Progenitor cell of endocrine pancreas (in vitro differentiated cells): ENCODE measurements at places on chromosomes 6 and 20. TPM values are rescaled to one million over a fixed set of nuclear protein-coding genes. Genes with fewer than 3 reads are reported as not detected.

NKAIN2 gene
- total RNA-seq: 2.5 and 3.1 TPM in 2 replicates

GRCh38 chr20:1944345-1945091 is 49.3 kb downstream of the SIRPA start:
- DNase-seq: no peak

CTCFL gene
- not detected in 2 replicates for total RNA-seq

MPIG6B gene
- total RNA-seq: not detected in 2 replicates

- DNase-seq: no peak
Measured at GRCh38 chr6:125781314-125781868, 9.4 kb upstream of the NCOA7 start.

RFX6 gene
- total RNA-seq: 28.7 and 34.2 TPM in 2 replicates

- no peak for DNase-seq
Measured at GRCh38 chr20:23436681-23437080, 2.8 kb upstream of the CSTL1 start.

DNA sequence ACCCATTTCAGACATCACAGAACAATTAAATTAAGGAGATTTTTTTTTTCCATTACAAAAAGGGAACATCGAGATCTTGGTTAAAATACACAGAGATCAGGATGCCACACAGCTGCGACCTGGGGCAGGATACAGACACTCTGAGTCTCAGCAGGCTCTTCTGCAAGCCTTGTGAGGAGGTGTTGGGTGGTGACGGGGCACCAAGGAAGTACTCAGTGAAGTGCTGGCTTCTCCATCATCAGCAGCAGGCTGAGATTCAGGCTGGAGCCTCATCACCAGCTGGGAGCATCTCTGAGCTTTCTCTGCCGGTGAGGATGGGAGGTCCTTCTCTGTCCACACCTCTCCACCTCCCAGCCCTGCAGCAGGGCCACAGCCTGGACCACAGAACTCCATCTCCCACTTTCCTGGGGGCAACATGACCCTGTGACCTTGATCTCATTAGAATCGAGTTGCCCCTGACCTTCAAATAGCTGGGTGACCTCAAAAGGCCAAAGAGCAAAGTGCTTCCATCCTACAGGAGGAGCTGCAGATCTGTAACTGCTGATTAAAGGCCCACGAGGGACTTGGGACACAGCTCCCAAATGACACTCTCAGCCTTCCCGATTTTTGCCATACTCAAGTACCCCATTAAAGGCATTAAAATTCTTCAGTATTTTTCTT is 16.0 kb downstream of the PMEPA1 start:
- no peak for DNase-seq

GRCh38 chr6:8219352-8219943 is 117.1 kb upstream of the EEF1E1 start:
- DNase-seq: no peak

DNA sequence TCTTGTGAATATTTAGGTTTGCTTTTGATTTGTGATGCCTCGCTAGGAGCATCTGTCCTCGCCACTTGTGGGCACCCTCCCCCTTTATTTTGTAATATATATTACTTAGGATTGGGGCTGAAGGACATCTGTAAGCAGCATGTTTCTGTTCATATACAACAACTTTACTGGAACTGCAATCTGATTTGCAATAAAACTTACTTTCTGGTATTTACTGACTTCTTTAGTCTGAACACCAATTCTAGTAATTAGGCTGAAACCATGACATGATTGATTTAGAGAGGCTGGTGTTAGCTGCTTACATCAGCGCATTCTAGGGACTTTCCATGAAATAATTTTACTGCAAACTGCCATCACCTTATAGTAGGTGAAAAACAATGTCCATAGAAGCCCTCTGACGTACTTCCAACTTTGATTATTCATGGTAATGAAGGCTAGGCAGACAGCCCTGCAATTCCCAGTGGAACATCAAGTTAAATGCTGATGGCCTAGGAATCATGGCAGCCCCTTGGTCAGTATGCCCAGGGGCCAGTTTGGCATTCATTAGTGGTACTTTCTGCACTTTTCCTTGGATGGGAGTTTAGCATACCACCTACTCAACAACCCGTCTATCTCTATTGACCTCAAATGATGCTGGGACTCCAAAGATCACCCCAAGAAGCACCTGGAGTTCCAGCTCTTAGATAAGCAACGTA is 132.9 kb upstream of the MCHR2 start:
- DNase-seq: no peak

ZNF311 gene
- 0.91 and 1.4 TPM in 2 replicates for total RNA-seq

DNA sequence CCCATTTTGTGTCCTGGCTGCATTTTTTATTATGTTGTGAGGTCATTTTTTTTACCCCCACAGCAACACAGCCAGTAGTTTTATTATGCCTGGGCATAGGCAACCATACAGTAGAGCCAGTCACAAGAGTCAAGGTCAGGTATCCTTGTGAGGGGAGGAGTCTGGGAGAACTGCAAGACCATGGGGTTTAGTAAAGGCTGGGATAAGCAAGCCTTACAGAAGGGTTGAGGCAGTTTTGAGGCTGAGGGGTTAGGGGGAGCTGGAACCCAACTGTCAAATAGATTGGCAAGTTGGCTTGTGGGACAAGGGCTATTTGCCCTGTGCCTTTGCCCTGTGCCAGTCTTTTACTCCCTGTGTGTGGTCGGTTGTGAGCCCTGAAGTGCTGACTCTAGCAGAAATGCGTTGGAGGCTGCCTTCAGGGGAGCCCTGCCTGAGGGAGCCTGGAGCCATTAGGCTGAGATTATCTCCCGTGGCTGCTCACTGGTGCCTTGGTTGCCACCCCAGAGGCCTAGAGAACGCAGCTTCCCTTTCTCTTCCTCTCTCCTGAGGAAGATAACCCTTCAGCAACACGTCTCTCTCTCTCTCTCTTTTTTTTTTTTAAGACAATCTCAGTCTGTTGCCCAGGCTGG is 31.1 kb downstream of the RALY start:
- DNase-seq: no peak

DNA sequence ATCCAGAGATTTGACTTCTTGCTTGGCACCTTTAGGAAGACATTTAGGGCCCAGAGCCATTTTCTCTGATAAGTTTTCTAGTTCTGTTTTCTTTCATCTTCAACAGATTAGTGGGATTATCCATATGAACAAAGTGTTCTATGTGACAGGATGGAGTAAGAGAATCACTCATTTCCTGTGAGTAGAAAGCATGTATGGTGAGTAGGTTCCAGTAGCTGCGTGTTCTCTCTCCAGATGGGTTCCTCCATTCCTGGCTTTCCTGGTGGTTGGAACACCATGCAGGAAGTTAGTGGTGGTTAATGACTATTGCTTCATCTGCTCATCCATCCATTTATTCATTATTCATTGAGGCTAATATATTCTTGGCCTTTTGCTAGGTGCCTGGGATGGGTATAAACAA is 54.0 kb downstream of the EFCAB8 start:
- DNase-seq: no peak

DNA sequence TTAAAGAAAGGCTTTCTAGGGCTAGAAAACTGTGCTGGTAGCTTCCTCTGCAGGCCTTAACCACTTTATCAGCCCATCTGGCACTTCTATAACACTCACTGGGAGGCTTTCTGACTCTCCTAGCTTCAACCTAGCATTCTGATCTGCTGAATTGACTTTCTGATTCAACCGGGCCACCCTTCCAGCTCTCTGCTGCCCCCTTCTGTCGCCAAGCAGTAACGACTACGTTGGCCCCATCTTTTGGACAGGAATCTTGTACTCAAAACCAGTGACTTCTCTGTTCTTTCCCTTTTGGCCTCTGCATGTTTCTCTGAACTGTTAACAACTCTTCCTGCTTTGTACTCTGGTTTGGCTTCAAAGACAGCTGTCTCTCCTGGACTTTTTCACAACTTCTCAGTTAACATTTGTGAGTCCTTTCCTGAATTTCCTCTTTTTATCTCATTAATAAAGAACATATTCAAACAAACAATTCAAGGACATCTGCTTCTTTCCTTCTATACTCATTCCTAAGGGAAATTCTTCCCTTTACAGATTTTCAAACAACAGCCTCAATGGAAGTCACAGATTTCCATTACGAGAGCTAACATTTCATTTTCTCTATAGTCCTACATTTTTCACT is 43.9 kb upstream of the FAM135A start:
- DNase-seq: peak; percentile 39

GRCh38 chr6:112634376-112634775 is 287.2 kb downstream of the RFPL4B start:
- DNase-seq: no peak

CAP2 gene
- 15.4 and 15.5 TPM in 2 replicates for total RNA-seq

GRCh38 chr6:142300758-142301650 is 803 bp upstream of the ADGRG6 start:
- no peak for DNase-seq

LST1 gene
- not detected in 2 replicates for total RNA-seq

- DNase-seq: peak; percentile 52
Measured at GRCh38 chr6:72182337-72183246, 296.2 kb downstream of the RIMS1 start.

GRCh38 chr6:85948481-85948880 is 305.8 kb upstream of the SYNCRIP start:
- no peak for DNase-seq

OLIG3 gene
- total RNA-seq: not detected in 2 replicates

BNIP5 gene
- total RNA-seq: 0.07 and 0.10 TPM in 2 replicates

GRCh38 chr6:81856872-81857271 is 104.4 kb upstream of the TENT5A start:
- DNase-seq: no peak

DNA sequence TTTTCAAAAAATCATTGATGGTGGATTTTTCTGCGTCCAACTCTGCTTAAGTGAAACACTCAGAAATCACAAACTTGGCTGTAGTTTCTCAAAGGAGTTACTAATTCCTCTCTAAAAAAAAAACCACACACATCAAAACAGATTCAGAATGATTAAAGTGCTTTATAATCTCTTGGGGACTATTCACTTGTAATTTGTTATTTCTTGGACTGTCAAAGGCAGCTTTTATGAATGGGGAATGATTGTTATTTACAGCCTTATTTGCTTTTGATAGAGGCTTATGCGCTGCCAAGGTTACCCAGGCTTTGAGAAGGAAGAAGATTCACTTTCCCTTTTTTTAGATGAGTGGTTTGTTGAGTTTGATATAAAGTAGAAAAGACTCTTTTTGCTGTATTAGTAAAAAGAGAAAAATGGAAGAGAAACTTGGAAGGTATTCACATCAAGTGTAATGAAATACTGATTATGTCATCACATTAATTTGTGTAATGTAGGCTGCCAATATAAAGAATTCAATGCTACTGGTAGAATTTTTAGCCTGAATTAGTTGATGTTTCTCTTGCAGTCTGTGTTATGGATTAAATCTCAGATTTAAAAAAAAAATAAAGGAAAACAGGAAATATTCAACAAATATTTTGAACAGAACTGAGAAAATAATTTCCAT is 381.0 kb upstream of the SASH1 start:
- no peak for DNase-seq

GRCh38 chr6:46610862-46611553 is 41.6 kb downstream of the CYP39A1 start:
- DNase-seq: no peak

GRCh38 chr6:41974281-41974825 is 32.7 kb upstream of the CCND3 start:
- DNase-seq: no peak

VIP gene
- total RNA-seq: not detected in 2 replicates

DNA sequence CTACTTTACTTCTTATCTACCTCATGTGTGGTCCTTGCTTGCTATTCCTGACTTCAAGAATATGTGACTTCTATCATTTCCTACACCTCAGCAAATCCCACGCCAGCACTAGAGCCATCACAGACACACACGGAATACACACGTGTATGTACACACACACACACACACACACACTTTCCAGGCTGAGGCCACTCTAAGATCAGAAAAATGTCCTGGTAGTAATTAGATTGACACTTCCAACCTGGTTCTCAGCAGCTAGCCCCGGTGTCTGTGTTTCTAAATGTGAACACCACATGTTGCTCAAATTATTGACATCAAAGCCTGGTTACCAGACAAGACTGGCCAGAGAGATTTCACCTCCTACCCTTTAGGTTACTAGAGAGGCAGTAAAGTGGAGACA is 54.1 kb upstream of the SASH1 start:
- no peak for DNase-seq

DNA sequence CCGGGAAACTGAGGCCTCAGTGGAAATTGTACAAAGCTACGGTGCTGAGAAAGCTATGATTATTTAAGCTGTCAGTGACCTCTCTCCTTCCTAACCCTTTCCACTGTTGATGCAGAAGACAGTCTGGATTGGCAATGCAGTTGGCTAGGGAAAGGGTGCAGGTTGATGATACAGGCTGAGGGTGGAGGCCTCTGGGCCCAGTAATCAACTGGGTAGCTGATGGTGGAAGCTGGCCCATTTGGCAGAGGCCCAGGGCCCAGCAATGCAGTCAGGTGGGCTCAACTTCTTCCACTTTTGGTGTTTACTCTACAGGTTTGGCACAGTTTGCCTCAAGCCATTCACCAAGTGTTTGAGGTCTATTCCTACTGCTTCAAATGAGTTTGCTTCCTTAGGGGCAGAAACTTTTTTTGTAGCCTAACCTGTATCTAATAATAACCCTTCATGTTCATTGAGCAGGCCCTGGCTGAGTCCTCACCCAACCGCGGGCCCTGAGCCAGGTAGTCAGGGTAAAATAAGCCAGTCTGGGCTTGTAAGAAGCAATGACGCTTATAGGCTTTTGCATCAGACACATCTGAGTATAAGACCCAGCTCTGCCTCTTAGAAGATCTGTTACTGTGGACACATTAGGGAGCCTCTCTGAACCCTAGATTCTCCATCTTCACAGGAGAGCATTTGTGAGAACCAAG is 12.1 kb downstream of the BCL2L1 start:
- DNase-seq: no peak

- no peak for DNase-seq
Measured at GRCh38 chr20:63102721-63103375, 96.1 kb upstream of the BHLHE23 start.

CEBPB gene
- 19.6 and 21.3 TPM in 2 replicates for total RNA-seq

FAM83B gene
- 16.1 and 17.4 TPM in 2 replicates for total RNA-seq

GRCh38 chr6:86949771-86950170 is 12.4 kb downstream of the HTR1E start:
- no peak for DNase-seq

NNAT gene
- total RNA-seq: 79.2 and 87.4 TPM in 2 replicates

DNA sequence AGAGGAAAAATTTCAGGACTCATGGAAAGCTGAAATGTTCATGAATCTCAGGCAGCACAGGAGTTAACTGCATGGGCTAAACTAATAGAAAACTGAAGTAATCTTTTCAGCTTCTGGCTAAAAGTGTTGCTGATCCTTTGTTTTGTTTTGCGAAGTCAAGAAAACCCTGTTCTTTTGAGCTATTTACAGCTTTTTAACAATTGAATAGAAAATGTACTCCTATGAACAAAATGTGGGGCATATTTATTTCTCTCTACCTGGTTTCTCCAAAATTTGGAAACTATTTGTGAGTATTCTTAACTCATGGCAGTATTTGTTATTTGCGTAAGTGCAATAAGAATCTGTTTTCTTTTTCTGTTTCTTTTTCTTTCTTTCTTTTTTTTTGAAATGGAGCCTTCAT is 818.8 kb upstream of the CITED2 start:
- no peak for DNase-seq
